ENCODE measurements at places on chromosomes 2 and 18.

- no peak for DNase-seq
Observed at GRCh38 chr2:239499726-239500573, 99.1 kb upstream of the HDAC4 start.

DNA sequence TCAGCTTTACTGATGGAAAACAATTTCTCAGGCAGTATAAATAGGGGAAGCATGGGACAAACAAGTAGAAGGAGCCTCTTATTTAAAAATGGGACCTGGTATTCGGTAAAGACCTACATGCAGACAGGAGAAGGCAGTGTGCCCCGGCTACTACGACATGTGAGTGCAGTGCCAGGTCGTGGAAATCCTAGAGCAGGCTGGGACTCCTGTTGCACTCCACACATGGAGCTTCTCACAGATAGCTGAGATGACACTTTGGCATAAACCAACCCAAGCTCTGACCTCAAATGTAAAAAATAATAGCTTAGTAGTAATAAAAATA is 885 bp upstream of the DSEL start:
- no peak for DNase-seq

- DNase-seq: no peak
Observed at GRCh38 chr18:8865934-8866333, 160.6 kb downstream of the MTCL1 start.

GRCh38 chr18:32911660-32912284 is 138.9 kb upstream of the KLHL14 start:
- no peak for DNase-seq

- DNase-seq: peak; percentile 15
Observed at GRCh38 chr2:31319406-31320175, 85.6 kb downstream of the EHD3 start.
